ENCODE measurements at places on chromosomes 4 and X.

DNA sequence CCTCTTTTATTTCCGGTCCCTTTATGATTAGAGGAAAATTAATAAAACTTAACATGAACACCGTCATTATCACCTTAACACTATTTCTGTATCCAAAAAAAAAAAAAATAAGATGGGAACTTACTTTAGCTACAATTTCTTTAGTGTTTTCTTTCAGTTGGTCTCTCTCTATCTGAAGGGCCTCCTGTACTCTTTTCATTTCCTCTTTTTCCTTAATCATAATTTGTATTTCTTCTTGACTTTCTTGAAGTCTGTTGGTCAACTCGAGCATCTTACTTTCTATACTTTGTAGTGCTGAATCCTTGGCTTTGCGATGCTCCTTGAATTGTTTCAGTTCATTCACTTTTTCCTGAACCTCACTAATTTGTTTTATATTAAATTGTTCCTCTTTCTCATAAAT lies 45.3 kb upstream of the BDH2 start:
- no peak for DNase-seq

- no peak for DNase-seq
Observed at GRCh38 chr4:135838889-135839288, 1637.3 kb upstream of the PABPC4L start.

- DNase-seq = no peak
Observed at GRCh38 chr4:113145519-113146291, 96.3 kb downstream of the ANK2 start.

DNA sequence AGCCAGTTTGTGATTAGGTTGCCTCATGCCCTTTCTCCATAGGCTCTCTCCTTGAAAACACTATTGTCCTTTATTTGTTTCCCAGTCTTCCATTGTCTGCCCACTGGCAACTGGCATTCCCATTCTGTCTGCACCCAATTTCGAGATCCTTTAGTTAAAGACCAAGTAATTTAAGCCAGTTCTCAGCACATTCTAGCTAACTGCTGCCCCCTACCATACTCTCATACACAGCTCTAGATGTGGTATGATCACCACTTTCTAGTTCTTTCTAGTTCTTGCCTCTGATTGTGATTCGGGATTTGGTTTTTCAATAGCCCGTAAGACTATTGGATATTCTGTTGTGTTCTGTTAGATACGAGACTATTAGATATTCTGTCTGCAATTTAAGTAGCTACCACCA lies 135.8 kb upstream of the TRPC5 start:
- no peak for DNase-seq

Data from left forelimb (tissue), 1 donor.